ENCODE measurements at places on chromosomes 3 and 15. TPM values are rescaled to one million over a fixed set of nuclear protein-coding genes. Genes with fewer than 3 reads are reported as not detected.

ERC2 gene
- 0.59 TPM for total RNA-seq

PIERCE2 gene
- total RNA-seq: 1.00 TPM

MAP6D1 gene
- total RNA-seq: 1.9 TPM

- DNase-seq: no peak
These were observed 66.4 kb upstream of the GOLGA6B start for GRCh38 chr15:72588096-72588495.

DNA sequence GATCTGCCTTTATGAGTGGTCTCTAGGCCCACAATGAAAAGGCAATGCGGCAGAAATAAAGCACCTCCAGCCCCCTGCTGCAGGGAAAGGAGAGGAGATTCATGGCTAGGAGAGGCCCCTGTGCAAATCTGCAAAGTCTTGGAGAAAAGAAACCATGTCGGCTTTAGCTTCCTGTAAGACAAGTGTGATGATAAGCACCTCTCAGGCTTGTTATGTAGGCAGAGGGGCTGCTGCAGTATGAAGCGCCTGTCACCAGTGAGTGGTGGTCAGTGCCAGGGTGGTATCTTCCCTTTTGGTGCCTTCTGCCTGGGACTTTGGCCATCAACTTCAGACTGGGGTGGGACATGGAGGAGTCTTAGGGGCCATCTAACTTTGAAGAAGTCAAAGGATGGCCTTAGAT, 59.2 kb upstream of the ARHGEF3 start:
- DNase-seq: no peak

Data from HT1080 (cell line).